ENCODE measurements at places on chromosomes 7 and 10.

- no peak for DNase-seq
Measured at GRCh38 chr7:8373851-8374250, 59.6 kb upstream of the NXPH1 start.

DNA sequence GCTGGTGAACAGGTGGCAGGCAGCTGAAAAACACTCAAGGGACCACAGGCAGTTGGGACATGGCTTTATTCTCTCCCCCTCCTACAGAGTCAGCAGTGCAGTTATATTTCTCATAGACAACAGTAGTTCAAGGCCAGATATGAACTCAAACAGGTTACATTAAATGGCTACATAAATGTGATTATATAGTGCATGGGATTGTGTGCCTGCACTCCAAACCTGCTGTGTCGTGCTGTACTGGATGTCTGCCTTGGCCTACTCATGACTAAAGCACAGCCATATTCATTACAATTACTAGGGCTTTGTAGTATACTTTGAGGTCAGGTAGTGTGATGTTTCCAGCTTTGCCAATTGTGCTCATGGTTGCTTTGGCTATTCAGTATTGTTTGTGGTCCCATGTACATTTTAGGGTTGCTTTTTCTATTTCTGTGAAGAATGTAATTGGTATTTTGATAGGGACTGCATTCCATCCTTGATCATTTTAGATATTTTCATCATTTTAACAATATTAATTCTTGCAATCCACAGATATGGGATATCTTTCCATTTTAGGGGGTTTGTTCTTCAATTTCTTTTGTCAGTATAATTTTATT, 393.6 kb downstream of the CNTNAP2 start:
- DNase-seq = no peak

DNA sequence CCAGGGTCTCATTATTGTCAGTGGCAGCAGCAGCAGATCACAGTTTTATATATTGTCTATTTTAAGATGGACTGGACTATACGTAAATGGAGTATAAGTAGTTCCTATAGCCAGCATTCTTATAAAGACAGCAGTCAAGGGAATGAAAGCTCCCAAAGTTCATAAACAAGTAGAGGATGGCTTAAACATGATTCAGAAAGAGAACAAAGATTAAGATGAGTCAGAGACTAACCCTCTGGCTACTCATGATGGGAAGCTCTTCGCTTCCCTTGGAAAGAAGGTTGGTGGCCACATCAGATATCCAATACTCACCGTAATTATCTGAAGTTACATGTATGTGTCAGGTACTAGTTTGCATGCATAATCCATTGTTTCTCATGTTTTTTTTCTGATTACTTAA, 277.0 kb downstream of the INHBA start:
- no peak for DNase-seq

GRCh38 chr7:147833970-147834369, 756.6 kb upstream of the C7orf33 start:
- DNase-seq = no peak

DNA sequence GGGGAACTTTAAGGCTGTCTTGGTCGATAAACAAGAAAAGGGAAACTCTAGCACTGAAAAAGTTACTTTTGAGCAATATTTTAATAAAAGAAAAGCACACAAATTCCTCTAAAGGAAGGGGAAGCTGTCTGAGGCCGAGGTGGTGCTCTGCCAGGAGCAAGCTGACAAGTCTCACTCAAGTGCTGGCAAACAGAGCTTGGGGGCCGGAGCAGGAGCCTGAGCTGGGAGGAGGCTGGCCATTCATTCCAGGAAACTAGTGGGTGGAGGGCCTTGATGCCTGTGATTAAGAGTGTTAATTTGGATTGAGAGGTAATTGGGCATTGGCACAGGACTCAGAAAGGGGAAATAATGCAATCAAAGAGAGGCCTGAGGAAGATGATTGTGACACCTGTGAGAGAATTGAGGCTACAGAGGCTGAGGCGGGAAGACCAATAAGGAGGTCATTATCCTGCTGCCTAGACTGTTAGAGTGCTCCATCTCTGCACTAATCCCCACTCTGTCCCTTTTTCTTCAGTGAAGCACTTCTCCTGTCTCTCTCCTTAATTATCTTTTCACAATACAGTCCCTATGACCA, 154.9 kb upstream of the COL1A2 start:
- no peak for DNase-seq

GRCh38 chr10:26860102-26860442, 686 bp downstream of the ABI1 start:
- peak; percentile 37 for DNase-seq

DNA sequence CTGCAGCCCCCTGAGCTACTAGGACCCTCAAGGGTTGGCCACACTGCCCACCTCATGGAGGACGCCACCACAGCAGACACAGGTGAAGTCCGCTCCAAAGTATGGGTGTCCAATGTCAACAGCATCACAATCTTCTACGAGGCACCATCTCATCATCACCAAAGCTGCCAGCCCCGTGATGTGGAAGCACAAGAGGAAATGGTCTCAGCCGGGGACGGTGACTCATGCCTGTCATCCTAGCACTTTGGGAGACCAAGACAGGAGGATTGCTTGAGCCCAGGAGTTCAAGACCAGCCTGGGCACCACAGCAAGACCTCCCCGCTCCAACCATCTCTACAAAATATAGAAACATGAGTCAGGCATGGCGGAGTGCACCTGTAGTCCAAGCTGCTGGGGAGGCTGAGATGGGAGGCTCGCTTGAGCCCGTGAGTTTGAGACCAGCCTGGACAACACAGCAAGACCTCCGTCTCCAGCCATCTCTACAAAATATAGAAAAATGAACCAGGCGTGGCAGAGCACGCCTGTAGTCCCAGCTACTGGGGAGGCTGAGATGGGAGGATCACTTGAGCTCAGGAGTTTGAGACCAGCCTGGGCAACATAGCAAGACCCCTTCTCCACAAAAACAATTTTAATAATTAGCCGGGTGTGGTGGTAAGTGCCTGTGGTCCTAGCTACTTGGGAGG, 48.8 kb upstream of the MYL10 start:
- DNase-seq = no peak

GRCh38 chr10:115844591-115844990, 428.4 kb downstream of the GFRA1 start:
- DNase-seq = no peak
